Right renal pelvis (tissue), 4 donors: ENCODE measurements at places on chromosomes 12 and 14. TPM values are rescaled to one million over a fixed set of nuclear protein-coding genes. Genes with fewer than 3 reads are reported as not detected.

DNA sequence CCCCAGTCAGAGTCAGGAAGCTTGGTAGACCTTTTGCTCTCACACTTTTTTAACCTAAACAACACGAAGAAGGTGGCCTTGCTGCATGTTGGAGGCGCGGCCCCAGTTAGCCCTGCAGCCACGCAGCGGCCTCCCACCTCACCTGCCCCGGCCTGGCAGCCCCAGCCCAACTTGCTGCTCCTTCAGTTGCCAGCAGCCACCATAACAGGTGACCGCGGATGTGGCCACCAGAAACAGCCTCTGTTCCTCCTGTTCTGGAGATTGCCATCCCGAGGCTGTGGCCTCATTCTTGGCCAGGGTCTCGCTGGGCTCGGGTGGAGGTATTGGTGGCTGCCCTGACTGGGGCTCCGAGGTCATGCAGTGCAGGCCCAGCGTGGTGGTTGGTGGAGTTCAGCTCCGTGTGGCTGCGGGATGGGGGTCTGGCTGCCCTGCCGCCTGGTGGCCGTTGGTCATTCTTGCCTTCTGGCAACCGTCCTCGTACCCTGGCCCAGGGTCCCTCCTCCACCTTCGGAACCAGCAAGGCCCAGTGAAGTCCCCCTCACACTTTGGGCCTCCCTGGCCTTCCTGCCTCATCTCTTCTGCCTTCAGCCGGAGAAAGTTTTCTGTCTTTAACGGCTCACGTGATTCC is 20.7 kb upstream of the TEX22 start:
- DNase-seq = no peak

DNA sequence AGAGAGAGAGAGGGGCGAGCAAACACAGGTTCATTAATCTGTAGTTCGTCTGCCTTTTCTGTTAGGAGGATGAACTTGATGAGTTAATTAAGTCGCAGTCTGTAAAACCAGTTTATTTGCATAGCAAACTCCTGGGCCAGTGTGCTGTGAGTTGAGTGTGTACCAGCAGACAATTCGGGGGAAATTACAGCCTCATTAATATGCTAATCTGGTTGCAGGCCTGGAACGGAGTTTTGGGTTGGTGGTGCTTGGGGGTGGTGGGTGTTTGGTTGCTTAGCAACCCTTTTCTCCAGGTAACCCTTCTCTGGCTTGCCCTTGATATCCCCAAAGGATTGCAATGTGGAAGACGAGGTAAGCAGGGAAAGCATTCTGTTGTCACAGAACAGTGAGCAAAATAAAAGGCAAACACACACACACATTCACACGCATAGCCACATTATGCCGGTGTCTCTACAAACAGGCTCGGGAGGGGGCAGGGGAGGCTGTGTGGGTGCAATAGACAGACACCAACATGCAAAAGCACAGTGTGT is 29.2 kb upstream of the LHX5 start:
- DNase-seq = no peak

DNA sequence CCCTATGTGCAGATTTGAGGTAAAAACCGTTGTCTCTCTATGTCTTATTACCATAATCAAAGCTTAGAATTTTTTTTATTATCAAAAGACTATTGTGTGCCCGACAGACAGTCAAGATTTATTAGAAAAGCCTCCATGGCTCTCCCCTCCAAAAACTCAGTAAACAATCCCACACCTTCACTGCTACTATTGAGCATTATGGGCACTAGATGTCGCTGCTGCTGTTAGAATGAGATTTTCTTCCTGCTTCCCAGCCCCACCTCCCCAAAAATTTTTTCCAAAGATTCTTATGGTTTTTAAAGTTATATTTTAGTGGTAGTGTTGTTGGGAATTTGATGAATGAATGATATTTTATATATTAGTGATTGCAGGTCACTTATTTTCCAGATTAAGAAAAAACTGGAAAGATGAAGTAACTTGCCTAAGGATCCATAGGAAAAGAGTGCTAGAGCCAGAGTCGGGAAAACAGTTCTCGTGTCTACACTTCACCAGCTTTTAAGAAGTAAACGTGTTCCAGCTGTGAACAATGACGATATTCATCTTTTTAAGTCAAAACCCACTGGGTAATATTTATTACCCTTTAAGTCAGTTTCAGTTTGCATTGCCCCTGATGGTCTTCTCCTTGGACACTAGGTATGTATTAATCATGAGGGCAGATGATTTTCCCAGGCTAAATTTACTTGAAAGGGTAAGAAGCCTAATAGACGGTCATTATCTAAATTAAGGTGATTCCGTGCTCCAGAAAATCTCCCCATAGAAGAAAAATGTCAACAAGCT is 12.2 kb upstream of the FOXG1 start:
- DNase-seq = no peak

Gene FBXW8
- 25.6 TPM for polyA plus RNA-seq

Gene C3AR1
- 2.3 TPM for polyA plus RNA-seq

Gene A2M
- polyA plus RNA-seq = 246 TPM

Gene FGF6
- 0.10 TPM for polyA plus RNA-seq
